CD4-positive, CD25-positive, alpha-beta regulatory T cell (primary cell): ENCODE measurements at places on chromosomes 7 and 10.

DNA sequence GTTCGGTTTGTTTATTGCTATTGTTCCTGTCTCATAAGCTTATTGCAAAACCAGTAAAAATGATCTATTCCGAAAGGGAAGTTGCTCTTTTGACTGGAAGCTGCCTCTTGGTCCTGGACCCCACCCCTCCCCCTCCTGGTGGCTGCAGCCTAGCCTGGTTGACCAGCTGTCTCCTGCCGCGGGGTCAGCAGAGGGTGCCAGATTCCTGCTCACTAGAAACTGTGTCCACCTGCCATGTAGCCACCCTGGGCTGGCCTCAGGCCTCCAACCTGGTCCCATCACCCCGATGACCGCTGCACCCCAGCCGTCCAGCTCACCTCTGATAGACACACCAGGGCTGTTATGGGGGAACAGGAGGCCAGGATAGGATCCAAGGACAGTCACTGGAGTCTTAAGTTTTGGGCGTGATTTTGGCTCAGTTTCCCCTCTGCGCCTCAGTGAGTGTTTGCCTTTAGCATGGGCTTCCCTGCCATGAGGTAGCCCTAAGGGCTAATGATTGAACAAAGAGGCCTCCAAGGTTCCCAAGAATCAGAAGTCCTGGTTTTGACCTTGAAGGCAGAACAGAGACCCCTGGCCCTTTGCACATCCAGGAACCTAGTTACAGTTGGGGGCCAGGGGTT lies 32.9 kb upstream of the SLF2 start:
- DNase-seq = no peak

GRCh38 chr7:15248514-15248913 lies 313.3 kb downstream of the AGMO start:
- no peak for DNase-seq

DNA sequence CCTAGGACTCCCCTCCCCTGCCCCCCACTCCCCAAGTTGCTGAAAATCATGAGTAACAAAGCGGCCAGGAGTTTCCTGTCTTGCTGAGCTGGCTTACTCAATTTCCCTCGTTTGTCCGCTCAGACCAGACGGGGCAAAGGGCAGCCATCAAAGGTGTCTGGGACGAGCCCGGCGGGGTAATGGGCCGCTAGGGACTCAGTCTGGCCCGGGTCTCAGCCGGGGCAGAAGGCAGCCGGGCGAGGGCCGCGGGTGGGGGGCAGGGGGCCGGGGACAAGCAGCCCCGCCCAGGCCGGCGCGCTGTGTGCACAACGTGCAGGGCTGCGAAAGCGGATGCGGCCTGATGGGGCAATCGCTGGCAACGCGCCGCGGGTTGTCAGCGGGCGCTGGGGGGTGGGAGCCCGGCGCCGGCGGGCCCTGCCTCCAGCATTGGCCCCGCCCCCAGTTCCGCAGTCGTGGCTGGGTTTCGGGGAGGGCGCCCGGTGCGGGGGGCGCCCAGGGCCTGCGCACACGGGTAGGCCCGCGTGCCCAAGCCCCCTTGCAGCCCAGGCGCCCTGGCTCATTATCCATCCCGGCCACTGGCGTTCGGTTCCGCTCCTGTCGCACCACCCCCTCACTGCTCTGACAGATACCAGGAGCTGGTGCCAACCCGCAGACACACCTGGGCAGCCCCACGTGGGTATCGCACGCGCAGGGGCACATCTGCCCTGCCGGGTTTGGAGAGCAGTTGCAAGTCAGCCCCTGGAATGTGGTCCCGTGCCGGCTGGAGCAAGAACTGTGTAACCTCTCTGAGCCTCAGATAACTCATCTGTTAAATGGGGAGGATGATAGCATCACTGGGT lies 35.1 kb downstream of the DNAJB12 start:
- DNase-seq = peak; percentile 94

GRCh38 chr10:77251297-77252013 lies 386.2 kb downstream of the KCNMA1 start:
- no peak for DNase-seq

DNA sequence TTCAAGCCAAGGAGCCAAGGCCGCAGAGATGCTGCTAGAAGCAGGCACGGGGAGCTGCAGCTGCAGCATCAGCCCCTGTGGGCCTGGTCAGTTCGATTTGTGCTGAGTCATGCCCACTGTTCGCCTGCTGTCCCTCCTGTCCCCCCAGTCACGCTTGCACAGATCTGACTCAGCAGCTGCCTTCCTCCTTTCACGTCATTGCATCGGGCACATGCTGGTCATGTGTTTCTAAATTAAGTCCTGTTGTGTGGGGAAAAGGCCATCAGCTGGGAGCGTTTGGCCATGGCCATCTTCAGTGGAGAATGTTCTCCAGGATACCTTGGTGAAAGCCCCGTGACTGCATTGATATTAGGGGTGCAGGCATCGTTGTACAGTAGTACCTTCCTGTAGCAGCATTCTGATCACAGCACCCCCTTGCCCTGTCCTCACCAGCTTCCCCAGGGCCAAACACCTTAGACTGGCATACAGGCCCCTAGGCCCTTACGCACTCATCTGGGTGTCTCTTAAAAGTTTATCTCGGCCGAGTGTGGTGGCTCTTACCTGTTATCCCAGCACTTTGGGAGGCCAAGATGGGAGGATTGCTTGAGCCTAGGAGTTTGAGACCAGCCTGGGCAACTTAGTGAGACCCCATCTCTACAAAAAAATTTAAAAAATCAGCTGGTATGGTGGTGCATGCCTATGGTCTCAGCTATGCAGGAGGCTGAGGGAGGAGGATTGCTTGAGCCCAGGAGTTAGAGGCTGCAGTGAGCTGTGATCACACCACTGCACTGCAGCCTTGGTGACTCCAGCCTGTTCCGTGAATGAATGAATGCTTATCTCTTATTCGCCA lies 23.2 kb downstream of the POR start:
- DNase-seq = no peak

- no peak for DNase-seq
Observed at GRCh38 chr10:127943336-127943910, 36.5 kb downstream of the PTPRE start.

GRCh38 chr7:30584965-30585364 lies 9.7 kb upstream of the GARS1 start:
- no peak for DNase-seq

- no peak for DNase-seq
Observed at GRCh38 chr10:129779126-129780111, 184.7 kb downstream of the EBF3 start.

DNA sequence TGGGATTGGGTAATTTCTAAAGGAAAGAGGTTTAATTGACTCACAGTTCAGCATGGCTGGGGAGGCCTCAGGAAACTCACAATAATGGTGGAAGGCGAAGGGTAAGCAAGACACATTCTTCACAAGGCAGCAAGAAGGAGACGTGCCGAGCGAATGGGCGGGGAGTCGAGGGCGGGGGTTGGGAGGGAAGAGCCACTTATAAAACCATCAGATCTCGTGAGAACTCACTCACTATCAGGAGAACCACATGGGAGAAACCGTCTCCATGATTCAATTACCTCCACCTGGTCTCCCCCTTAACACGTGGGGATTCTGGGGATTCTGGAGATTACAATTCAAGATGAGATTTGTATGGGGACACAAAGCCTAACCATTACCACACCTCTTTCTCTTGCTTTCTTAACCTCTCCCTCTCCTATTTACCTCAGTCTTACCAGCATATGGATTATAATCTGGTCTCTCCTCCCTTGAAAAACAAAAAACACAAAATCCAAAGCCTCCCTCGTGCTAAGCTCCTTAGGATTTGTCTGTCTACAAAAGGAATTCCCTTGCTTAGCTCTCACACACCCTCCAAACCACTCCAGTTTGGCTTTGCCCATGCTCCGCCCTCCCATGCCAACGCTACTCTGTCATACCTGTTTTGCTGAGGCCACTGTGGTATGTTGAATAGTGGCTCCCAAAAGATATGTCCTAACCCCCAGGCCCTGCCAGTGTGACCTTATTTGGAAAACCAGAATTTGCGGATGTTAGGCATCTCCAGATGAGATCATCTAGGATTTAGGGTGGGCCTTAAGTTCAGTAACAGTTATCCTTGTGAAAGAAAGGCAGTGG lies 19.6 kb upstream of the EFCAB10 start:
- no peak for DNase-seq

- DNase-seq = no peak
Observed at GRCh38 chr7:23022258-23022769, 8.4 kb upstream of the HYCC1 start.

DNA sequence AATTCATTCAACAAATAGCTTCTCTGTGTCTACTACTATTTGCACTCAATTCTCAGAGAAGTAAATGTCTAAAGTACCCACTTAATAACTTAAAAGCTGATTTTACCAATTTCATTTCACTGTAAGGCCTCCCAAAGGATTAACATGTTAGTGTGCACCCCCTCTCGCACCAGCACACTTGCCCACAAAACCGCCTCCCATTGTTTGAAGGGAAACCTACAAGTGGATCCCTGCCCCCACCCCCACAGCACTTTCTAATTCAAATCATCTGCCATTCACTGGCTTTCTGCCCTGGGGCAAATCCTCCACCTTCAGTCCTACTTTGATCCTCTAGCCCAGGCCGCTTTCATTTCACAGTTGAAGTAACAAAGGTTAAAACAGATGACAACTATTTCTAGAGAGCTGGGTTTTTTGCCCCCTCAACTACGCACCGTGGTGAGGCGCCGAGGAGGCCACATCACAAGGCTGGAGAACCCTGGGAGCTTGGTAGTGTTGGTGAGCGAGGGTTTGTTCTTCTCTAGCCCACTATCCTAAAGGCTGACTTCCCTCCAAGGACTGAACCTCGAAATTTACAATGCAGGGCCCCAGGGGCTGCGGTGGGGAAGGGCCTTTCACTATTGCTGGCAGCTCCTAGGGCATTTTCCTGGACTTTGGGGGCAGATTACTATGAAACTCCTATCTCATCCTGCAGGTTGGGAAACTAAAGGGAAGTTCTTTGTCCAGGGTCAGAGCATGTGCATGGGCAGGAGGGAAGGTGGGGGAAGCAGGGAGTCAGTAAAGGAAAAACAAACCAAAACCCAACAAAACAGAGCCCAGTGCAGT lies 517.4 kb upstream of the ZMIZ1 start:
- DNase-seq = no peak

DNA sequence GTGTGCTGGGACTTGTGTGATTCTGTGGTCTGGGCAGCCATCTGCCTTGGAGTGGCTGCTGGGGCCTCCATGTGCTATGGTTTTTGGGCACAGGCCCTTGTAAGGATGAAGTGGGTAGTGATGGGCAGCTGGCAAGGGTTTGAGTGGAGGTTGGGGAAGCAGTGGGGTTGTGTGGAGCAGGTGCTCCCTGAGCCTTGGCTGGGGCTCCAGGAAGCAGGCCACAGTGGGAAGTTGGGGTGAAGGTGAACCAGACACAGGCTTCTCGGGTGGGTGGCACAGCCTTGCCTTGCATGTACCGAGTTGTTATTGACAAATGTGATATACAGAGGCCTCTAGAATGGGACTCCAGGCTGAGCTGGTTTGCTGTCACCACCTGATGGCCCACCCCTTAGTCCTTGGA lies 82.3 kb downstream of the ADCY1 start:
- no peak for DNase-seq

- DNase-seq = no peak
Observed at GRCh38 chr7:114181280-114181679, 233.3 kb upstream of the FOXP2 start.

DNA sequence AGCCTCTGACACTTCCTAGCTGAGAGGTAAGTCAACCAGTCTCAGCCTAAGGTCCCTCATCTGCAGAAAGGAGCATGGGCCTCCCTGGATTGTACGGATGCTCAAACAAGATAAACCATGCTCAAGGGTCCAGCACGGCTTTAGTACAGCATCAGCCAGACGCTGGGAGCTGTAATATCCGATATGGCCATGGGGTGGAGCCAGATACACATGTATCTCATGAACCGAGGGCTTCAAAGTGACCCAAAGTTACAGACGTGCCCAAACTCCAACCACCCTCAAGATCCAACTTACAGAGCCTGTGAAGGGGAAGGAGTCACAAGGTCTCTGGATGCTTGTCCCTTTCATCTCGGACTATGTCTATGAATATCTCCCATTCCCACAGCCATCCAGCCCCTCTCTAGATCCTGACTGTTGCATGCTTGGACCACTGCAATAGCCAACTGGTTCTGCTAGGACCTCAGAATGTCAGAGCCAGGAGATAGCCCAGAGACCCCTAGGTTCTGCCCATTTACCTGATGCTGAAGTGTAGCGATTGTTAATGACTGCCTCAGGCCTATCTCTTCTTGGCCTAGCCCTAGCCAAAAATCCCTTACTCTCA lies 142.4 kb downstream of the SH3PXD2A start:
- peak; percentile 80 for DNase-seq

- no peak for DNase-seq
Observed at GRCh38 chr7:92843034-92843760, 6.8 kb upstream of the CDK6 start.

DNA sequence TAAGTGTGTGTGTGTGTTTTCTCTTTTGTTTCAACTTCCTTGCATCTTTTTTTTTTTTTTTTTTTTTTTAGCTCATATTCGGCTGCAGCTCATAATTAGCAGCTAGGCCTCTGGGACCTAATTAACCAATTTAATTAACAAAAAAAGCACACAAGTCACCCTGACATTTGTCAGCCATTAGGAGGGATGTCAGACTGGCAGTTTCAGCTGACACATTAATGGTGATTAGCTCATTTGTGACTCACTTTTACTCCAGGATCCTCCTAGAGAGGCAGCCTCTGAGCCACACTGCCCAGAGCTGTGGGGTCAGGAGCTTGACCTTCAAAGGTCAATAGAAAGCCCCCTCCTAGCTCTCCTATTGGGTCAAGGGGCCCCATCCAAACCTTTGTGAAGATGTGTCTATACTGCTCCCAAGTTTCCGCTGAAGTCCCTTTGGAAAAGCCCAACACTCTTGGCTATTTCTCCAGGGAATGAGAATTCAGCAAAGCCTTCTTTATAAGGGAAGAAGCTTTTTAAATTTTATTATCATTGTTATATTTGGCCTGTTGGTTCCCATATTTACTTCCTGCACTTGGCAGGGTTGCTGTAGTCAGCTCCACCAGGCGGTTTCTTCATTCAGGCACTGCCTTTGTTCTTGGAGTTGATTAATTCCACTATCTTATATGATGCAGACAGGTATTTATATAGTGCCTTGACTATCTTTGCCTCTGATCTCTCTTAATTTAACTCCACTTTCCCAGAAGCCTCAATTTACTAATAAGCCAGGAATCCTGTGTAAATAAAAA lies 109.5 kb upstream of the HABP2 start:
- DNase-seq = no peak

DNA sequence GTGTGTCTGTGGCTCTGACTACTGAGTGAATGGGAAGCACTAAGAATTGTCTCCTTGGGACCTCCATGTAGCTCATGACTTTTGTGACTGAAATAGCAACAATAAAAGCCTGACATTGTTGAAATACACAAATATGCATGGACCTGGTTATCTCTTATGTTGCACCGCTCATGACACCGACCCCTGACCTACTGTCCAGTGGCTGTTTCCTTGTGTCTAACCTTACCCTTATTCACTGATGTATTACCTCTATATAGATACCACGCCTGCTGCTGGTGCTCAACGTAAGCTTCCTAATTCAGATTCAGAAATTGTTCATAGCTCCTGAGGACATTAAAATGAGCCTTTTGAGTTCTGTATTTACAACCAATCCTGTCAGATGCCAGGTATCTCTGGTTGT lies 243.4 kb upstream of the SEMA3C start:
- no peak for DNase-seq

GRCh38 chr7:114109304-114109703 lies 190.5 kb upstream of the PPP1R3A start:
- DNase-seq = no peak
